ENCODE measurements at places on chromosomes 5 and 9. TPM values are rescaled to one million over a fixed set of nuclear protein-coding genes. Genes with fewer than 3 reads are reported as not detected.

DNA sequence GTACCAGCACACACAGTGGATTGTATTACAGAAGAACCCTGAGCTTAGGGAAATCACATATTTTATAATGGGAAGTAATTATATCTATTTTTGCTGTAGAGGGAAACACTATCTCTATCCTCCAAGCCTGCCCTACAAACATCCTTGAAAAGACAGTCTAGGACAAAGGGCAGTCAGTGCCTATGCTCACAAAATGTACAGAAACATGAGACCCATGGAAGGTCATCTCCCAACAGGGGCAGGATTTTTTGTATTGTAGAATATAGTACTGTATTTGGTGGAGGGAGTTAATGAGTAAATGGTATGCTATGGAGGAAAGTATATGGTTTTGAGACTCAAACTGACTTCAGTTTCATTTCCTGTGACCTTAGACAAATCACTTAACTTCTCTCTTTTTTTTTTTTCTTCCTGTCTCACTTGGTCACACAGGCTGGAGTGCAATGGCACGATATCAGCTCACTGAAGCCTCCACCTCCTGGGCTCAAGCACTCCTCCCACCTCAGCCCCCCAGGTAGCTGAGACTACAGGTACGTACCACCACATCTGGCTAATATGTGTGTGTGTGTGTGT, 5.8 kb upstream of the RAB14 start:
- no peak for DNase-seq

DNA sequence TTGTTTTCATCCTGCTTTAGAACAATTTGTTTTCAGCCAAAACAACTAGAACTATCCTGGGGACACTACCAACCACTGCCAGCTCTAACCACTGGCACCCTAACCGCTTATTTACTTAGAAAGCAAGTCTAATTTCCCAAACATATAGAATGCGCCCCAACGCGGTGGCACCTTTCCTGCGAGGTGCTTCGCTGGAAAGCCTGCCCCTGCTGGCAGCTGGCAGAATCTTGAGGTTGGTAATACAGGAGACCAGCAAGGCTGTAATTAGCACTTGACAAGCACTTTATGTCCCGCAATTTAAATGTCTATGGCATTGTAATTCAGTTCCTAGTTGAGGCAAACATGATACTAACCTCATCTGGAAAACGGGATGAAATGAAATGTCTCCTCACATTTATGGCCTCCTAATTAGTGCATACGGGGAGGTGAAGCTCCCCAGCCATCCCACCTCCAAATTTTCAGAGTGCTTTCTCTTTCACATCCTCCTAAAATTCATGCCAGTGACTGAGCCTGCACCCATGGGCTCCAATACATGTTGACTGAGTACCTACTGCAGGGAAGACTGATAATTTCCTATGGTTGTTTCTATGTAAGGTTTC, 30.4 kb downstream of the GABBR2 start:
- no peak for DNase-seq

DNA sequence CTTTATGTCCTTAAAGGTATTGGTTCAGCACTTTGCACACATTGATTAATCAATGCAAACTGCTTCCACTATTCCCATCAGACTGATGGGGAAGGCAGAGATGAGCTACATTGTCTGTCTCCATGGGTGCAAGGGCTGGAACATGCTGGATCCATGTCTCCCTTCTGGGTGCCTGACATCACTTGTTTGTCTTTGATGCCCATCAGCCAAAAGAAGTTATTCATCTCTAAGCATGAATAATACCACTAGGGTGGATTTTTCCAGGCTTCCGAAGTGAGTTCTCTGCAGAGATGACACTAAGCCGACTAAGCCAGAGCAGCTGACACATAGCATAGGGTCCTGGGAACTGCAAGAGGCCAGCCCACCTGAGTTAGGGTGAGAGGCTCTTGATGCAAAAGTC, 8.7 kb downstream of the FGF1 start:
- DNase-seq, result no peak

DNA sequence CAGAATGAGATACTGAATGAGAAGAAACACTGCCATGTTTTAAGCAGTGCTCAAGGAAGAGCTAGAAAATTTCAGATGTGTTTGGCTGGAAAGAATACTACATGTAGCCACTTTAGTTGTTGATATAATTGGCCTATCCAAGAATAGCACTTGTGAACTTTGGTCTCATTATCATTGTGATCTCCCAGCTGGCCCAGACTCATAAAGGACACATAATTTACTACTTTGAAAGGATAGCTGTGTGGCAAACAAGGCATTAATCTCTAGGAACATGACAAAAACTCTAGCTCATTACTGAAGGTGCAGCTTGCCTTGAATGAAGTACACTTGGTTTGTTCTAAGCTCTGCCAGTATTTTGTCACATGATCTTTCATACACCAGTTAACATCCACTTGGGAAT, 356.3 kb downstream of the CSNK1G3 start:
- no peak for DNase-seq

DNA sequence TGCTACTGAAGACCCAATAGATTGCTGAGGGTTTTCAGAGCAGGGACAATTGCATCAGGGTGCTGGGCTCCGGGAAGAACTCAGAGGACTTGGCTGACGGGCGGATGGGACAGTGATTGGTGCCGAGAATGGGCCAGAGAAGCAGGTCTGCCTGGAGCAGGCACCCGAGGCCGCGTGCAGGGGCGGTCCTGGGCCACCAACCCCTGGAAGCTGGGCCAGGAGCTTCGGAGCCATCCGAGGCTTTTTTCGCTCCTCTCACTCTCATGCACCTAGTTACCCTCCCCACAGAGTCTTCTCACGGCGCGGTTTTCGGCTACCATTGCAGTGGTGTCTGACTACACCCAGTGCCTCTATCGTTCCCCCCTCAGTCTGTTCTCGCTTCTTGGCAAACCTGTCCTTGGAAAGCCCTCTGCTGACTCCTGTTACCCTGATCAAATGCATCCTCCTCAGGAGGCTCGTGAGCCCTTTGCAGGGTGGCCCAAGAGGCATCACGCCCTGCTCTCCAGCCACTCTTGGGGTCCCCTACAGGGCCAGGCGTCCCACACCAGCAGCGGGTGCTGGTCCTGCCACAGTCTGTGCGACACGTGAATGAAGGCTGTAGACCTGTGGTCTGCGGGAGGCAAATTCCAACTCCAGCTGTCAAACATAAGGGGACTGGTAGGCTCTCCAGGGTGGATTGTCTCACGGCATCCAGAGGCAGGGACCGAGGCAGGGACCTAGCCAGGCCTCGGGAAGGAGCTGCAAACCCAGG, 1.2 kb upstream of the CLPTM1L start:
- no peak for DNase-seq

GRCh38 chr9:122029898-122030297, 63.2 kb downstream of the TTLL11 start:
- DNase-seq, result no peak

GRCh38 chr9:8732367-8733075, 932.9 kb upstream of the DMAC1 start:
- no peak for DNase-seq

- no peak for DNase-seq
These were observed 31.9 kb upstream of the C5orf58 start for GRCh38 chr5:170200876-170201275.

GRCh38 chr9:81321551-81321950, 367.8 kb downstream of the TLE1 start:
- DNase-seq, result no peak

DNA sequence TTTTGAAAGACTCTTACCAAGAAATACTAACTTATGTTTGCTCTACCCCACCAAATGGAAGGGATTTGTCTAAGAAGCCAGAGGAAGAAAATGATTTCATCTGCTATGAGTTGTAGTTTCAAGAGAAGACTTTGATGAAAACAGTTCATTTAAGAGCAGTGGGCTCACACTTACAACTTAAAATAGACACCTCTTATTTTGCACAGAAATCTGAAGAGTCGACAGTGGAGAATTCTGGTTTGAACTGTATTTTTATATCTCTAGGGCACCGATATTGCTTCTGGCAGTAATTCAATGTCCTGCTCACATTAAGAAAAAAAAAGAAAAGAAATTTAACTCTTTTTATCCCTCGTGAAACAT, 1.9 kb upstream of the DAB2 start:
- DNase-seq, result no peak

DNA sequence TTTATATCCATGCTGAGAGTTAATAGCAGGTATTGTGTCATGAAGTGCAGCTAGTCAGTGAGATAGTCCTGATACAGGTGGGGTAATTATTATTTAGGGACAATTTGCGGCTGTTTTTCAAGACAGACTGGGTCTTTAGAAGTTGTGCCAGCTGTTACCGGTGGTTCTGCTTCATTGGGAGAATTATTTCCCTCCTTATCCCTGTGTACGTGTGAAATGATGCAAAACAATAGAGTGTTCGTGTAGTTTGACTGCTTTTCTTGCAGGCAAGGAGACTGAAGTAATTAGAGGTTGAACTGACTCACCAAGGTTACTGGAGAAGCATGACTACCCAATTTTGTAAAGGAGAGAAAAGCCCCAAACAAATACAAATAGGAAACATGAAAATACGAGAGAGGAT, 101.7 kb downstream of the ARRDC3 start:
- no peak for DNase-seq

- no peak for DNase-seq
These were observed 46.5 kb upstream of the ANGPTL2 start for GRCh38 chr9:127168756-127169574.

DNA sequence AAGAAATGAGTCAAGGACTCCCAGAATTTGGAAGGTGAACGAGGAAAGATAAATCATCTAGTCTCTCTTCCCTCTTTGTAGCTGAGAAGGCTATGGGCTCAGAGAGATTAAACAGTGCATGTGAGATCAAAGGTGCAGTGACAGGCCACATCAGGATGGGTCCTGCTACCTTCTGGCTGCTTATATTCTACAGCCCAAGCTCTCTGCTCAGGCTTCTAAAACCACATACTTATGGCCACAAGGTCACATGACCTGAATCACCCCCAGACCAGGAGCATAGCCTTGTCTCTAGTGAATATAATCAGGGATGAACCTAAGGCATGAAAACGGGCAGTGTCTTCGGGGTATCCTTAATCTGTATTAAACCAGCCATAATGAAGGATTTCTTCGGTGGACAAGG, 158.9 kb downstream of the SEMA5A start:
- no peak for DNase-seq

DNA sequence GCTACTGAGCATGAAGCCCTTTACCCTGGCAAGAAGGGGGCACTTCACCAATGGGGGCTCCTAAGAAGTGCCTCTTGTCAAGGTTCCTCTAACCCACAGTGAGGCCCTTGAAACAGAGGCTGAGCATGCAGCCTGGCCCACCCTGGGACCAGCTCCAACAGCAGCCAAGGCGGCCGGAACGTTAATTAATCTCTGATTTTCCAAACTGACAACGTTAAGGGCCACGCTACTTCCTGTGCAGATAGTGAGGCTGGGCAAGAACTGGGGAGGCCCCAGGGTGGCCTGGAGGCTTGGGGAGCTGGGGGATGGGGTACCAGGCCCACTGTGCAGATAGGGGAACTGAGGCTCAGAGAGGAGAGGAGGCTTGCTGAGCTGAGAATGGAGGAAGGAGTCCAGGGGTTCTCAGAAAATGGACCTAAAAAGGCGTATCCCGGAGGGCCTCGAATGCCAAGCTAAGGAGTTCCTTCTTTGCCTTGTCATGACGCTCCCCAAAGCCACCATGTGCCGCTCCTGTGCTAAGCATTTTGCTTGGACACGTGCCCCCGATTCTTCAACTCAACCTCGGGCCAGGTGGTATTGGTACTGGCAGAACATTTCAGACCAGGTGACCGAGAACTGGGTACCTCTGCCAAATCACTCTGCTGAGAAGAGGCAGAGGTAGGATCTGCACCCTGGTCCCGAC, 72.0 kb upstream of the STXBP1 start:
- no peak for DNase-seq

The SLC36A3 gene
- not detected for polyA plus RNA-seq

The SPACA9 gene
- polyA plus RNA-seq, result 3.2 TPM

The SELENOP gene
- 121 TPM for polyA plus RNA-seq

The PRUNE2 gene
- 10.5 TPM for polyA plus RNA-seq

The NRARP gene
- polyA plus RNA-seq, result 3.7 TPM

The C9orf57 gene
- polyA plus RNA-seq, result not detected

The ACOT12 gene
- 0.18 TPM for polyA plus RNA-seq

The NUTM2G gene
- 3.1 TPM for polyA plus RNA-seq

The PIGO gene
- polyA plus RNA-seq, result 14.4 TPM

The NR2F1 gene
- polyA plus RNA-seq, result 9.4 TPM

Data from muscle of arm (tissue), 14 donors.